ENCODE measurements at places on chromosomes 12 and 14.

- DNase-seq, result no peak
Measured at GRCh38 chr14:79960288-79960687, 251.0 kb downstream of the DIO2 start.

DNA sequence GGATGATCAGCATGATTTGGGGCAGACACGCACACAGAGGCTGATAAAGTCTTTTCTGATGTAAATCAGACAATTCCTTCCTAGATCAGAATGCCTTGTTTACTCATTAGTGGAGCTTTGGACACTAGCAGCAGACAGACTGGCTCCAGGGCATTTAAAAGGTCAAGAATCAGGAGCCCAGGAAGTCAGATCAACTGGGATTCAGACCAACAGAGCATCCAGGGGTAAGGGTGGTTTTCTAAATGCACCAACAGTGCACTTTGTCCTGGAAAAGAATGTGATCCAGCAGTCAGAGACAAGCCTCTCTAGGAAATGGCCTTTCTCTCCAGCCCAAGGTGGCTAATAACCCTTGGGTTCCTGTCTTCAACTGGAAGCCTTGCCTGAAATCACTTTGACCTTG is 405.3 kb downstream of the MED13L start:
- no peak for DNase-seq

- peak; percentile 13 for DNase-seq
Measured at GRCh38 chr12:59649203-59649602, 53.4 kb downstream of the SLC16A7 start.

GRCh38 chr14:39581474-39581873 is 149.2 kb upstream of the FBXO33 start:
- no peak for DNase-seq

- DNase-seq, result no peak
Measured at GRCh38 chr14:30757082-30757481, 117.3 kb upstream of the COCH start.

- peak; percentile 43 for DNase-seq
Measured at GRCh38 chr12:64232196-64232595, 10.1 kb upstream of the KICS2 start.

DNA sequence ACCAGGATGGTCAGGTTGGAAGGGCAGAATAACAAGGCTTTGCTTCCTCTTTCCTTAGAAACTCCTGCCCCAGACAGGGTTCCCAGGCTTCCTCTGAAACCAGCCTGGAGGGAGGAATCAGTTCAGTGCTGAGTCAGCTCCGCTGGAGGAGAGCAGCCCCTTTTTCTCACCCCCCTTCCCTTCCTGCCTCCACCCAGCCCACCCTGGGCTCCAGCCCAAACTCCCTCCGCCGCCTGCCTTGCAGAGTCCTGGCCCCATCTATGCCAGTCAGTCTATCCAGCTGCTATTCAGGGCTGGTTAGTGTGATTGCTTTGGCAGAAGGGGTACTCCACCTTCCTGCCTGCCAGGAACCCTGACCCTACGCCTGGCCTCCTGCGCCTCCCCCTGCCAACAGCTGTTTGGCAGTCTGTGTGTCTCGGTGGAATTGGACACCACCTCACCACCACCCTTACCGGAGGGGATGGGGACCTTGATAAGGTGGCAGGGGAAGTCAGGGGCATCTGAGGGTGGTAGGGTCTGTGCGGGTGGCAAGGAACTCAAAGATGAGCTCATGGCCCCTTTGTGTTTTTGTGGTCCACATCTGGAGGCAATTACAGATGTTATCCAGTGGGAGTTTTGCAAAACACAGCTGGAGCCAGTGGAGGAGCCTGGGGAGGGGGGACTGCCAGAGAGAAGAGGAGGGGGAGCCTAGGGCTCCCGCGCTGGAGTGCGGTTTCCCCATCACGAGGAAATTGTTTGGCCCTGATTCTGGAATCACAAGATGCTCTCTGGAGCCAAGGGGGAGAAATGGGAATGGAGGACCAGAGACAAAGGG is 12.2 kb downstream of the MMP14 start:
- peak; percentile 92 for DNase-seq

GRCh38 chr14:101723061-101723595 is 38.4 kb upstream of the PPP2R5C start:
- no peak for DNase-seq

DNA sequence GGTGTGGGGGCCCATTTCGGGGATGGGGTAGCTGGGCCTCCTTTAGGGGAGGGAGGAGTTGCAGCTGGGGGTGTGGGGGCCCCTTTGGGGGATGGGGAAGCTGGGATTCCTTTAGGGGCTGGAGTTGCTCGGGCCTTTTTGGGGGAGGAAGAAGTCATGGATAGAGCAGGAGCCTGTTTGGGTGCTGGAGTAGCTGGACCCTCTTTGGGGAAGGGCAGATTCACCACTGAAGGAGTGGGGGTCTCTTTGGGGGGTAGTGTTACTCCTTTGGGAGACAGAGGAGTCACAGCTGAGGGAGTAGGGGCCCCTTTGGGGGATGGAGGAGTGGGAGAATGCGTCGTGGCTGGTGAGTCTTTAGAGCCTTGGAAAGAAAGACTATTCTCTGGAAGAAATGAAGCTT is 6.5 kb downstream of the NACA start:
- DNase-seq, result no peak

GRCh38 chr14:34012978-34013720 is 62.3 kb upstream of the EGLN3 start:
- DNase-seq, result no peak

GRCh38 chr14:25049568-25050268 is at the start of gene STXBP6:
TSS of gene STXBP6 (minus strand) at chr14:25050147. CDS start at chr14:24974818, 75,329 bp downstream.
- DNase-seq, result peak; percentile 75

DNA sequence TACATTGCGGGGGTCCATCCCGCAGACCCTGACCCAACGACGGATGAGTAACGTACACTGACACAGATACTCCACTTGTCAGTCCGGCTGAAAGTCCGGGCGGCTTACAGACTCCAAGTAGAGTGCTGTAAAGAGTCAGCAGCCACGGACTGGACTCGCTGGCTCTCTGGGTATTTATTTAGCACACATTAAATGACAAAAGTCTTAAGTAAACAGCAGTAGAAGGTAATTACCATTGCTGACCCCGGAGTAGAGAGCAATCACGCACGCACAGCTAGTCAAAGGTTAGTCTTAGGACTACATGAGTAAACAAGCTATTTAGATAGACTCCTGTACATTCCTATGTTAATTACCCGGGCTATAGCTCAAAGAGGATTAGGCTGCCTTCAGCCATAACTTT is 780.9 kb downstream of the RPS29 start:
- no peak for DNase-seq

DNA sequence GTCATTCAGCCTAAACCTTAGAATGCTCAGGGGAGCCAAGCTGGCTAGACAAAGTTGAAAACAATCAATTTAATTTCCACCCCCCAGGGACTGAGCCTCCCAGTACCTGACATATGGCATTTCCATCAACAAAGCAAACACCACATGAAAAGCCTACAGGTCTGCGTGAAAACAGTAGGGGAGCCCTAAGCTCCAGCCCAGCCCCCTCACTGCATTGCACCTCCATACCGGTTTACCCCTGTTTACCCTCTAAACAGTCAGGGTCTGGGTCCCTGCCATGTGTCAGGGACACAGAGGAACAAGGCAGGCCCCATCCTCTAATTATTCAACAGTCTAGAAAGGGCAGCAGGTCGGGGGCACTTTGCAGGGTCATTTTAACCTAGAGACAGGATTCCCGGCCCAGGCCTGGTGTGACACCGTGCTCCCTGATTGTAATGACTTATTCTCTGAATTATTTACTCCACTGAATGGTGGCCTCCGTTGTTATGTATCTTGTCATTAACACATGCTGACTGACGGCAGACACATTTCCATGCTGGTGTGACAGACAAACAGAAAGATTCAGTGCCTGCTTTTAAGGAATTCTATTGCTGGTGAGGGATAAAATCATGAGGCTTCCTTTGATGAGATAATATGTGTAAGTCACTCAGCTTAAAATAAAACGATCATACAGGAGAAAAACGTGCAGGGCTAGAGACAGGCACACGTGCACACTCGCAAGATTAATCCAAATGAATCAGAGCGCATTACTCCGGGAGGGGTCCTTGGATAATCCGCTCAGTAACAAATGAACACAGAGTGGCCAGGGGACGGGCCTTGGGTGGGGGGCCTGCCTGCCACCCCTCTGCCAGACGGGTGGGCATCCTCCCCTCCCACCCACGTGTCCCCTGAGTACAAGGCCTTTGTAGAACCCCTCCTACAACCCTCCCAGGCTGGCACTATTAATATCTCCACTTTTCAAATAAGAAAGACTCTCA is 23.2 kb downstream of the CCDC88C start:
- DNase-seq, result no peak

GRCh38 chr12:6284273-6284672 is 26.2 kb upstream of the PLEKHG6 start:
- no peak for DNase-seq

DNA sequence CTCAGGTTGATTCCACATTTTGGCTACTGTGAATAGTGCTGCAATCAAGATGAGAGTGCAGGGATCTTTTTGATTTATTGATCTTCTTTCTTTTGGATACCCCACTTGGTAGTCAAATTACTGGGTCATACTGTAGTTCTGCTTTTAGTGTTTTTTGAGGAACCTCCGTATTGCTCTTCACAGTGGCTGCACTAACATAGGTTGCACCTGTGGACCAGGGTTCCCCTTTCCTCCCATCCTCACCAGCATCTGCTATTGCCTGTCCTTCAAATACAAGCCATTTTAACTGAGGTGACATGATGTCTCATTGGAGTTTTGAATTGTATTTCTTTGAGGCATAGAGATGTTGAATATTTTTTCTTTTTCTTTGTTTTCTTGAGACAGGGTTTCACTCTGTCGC is 152.5 kb upstream of the TMEM132C start:
- DNase-seq, result no peak

DNA sequence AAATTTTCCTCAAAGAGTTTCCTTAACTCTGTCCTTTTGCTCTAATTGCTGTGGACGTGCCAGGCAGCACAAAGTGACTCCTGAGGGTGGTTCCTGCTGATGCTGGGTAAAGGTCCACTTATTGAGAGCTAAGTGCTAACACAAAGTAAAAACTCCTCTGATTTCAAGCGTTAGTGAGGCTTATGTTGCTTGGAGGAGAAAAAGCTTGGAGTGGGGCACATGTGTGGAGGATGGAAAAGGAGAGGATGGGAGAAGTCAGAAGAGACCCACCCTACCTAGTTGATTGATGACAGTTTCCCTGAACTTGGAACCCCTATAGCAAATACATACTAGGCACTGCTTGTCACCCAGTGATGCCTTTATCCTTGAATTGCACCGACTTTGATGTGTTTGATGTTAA is 10.1 kb upstream of the SLC11A2 start:
- DNase-seq, result no peak

DNA sequence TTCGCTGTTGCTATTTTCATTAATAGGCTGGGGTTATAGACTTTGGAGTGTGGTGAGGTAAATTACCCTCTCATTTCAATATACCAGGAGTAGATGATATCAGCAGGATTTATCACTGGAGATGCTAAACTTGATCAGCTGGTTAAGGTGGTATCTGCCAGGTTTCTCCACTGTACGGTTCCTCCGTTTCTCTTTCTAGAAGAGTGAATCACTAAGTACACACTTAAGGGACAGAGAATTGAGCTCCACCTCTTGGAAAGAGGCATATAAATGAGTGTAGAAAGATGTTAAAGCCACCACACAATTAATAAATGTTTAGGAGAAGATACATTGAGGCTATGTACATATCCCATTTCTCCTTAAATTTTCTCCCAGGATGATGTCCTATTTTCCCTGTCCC is 277.4 kb upstream of the GRIP1 start:
- no peak for DNase-seq

GRCh38 chr14:22819151-22819988 is 4.1 kb upstream of the SLC7A7 start:
- DNase-seq, result peak; percentile 77

GRCh38 chr12:12985817-12986408 is 14.2 kb downstream of the HEBP1 start:
- DNase-seq, result no peak

DNA sequence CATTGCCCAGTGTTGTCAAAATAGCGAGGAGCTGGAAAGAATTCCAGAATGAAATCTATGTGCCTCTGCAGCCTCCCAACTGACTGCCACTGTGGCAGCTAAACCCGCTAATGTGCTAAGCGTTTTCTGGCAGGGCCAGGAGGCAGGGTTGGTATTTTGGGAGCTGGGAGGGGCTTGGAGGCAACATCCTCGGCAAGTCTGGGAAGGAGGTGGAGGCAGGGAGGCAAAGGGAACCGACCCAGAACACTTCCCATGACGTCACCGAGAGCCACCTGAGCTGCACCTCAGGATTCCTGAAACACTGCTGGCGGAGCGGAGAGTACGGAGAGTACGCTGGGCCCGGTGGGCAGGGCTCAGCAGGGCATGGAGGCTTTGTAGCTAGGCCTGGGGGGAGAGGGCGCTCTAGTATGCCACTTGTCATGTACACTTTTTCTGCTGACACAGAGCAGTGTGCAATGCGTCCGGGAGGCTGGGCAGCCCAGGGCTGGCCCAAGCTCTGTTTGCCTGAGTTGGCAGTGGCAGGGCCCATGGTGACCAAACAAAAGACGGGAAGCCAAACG is 81.5 kb downstream of the DPF3 start:
- no peak for DNase-seq

DNA sequence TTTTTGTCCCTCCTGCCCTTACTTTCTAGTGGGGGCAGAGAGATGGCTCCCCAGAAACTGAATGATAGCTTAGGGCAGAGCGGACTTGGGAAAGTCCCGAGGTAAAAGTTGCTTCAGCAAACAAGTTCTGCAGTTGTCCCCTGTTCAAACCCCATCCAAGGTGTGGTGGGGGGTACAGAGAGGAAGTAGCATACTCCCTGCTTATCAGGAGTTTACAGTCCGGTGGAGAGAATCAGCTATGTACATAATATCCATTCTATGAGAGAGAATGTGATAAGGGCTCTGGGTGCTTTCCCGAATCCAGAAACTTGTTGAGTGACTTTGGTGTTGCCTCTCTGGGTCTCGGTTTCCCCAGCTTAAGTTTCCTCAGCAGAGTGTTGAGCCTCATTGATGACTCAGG is 40.4 kb upstream of the VRK1 start:
- no peak for DNase-seq

GRCh38 chr14:52609445-52610044 is 56.9 kb downstream of the GPR137C start:
- DNase-seq, result no peak

DNA sequence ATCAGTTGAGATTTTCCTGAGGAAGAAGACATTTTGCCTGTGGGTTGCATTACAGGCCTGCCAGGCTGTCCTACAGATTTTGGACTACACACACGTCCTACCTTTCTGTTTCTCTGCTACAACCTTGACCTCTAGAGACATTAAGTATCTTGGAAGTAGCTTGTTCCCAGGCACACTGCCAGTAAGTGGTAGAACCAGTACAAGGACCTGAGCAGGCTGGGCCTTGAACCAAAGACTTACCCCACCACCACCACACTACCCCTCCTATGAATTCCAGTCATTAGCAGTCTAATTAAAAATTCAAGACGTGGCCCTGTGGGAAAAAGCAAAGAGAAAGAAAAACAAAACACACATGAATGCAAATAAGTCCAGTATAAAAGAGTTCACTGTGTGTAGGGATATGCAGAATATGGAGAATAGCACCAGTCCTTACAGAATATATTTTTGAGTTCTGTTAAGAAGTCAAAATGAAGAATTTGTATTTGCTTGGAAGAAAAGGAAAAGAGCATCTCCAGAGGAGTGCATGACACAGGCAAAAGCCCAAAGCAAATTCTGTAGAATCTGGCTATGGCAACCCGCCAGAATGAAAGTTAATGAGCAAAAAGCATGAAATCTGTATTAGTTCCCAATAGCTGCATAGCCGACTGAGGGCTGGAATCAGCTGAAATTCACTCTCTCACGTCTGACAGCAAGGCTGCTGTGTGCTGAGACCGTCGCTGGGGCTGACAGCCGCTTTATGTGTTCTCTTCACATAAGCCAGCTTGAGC is 74.3 kb upstream of the ST8SIA1 start:
- DNase-seq, result no peak

Data from AG10803 (cell line).